ENCODE measurements at places on chromosomes 3 and 15. TPM values are rescaled to one million over a fixed set of nuclear protein-coding genes. Genes with fewer than 3 reads are reported as not detected.

VWA5B2 gene
- not detected for total RNA-seq

GP9 gene
- not detected for total RNA-seq

SV2B gene
- 0.18 TPM for total RNA-seq

ATP8B4 gene
- under 0.01 TPM for total RNA-seq

ZCWPW2 gene
- total RNA-seq, result 0.18 TPM

ZBBX gene
- total RNA-seq, result 0.09 TPM

XIRP1 gene
- total RNA-seq, result not detected

RTP1 gene
- not detected for total RNA-seq

CACNA1D gene
- 0.09 TPM for total RNA-seq

SLC27A2 gene
- total RNA-seq, result not detected

TGM4 gene
- total RNA-seq, result 0.09 TPM

TGM5 gene
- total RNA-seq, result not detected

CHRNA5 gene
- 2.6 TPM for total RNA-seq

APOD gene
- total RNA-seq, result 7.8 TPM

MESP2 gene
- 0.18 TPM for total RNA-seq

PIF1 gene
- 6.3 TPM for total RNA-seq

P2RY1 gene
- 1.5 TPM for total RNA-seq

HIGD2B gene
- total RNA-seq, result not detected

C3orf49 gene
- total RNA-seq, result not detected

PLSCR4 gene
- total RNA-seq, result 94.1 TPM

IQCH gene
- total RNA-seq, result 1.2 TPM

BCL2A1 gene
- 0.19 TPM for total RNA-seq

EFCC1 gene
- 0.18 TPM for total RNA-seq
